Effector CD4-positive, alpha-beta T cell (primary cell): ENCODE measurements at places on chromosomes 4 and X.

- no peak for DNase-seq
Observed at GRCh38 chrX:78831523-78831922, 84.0 kb downstream of the LPAR4 start.

DNA sequence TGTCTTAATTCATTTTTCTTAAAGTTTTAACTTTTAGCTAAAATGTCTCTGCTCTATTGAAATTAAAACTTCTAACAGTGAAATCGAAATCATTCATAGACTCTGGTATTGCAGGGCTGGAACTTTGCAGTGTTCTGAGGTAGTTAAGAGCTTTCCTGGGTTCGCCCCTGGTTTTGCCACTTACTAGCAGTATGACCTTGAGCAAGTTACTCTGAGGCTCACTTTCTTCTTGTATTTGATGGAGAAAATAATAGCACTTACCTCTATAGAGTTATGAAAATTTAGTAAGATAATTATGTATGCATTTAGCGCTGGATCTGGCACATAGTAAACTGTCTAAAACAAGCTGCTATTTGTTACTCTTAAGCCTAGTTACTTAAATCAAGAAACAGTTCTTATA, 1.7 kb downstream of the SLAIN2 start:
- DNase-seq: no peak

DNA sequence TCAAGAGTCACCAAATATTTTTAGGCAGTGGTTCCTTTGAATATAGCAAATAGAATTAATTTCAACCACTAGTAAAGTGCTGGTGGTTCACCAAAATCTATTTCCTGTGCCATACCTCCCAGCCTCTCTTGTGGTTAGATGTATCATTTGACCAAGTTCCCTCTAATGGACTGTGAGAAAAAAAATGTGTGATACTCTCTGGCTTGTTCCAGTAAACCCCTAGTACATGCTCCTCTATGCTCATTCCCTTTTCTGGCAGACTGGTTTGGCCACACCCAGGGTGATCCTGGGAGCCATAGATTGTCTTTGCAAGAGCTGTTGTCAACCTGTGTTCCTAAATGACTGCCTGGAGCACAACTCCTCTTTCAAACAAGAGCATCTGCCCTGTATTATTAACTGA, 109.5 kb downstream of the FRAS1 start:
- no peak for DNase-seq

DNA sequence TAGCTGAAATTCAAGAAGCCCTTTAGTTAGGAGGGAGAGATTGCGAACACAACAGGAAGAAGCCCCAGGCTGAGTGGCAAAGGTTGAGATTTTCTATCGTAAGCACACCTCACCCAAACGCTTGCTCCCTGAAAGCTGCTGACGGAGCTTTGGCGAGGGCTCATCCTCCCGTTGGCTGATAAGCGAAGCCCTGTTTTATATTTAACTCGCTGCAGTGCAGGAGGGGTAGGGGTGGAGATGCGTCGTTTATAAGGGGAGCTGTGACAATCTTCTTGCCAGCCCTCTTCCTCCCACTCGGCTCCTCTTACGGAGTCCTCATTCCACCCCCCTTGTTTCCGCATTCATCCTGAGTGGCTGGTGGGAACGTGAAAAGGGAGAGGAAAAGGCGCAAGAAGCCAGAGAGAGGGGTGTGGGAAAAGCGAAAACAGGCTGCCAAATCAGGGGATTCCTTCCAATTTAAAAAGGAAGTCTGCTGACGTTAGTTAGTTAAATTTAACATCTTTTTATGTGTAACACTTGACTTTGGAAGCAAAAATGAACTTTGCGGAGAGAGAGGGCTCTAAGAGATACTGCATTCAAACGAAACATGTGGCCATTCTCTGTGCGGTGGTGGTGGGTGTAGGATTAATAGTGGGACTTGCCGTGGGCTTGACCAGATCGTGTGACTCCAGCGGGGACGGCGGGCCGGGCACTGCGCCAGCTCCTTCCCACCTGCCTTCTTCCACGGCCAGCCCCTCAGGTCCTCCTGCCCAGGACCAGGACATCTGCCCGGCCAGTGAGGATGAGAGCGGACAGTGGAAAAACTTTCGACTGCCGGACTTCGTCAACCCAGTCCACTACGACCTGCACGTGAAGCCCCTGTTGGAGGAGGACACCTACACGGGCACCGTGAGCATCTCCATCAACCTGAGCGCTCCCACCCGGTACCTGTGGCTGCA, at the start of gene ENPEP:
Gene ENPEP (plus strand): TSS at position 275 of the 938 bp plus-strand sequence. CDS start 260 bp downstream, at position 535.
- no peak for DNase-seq

GRCh38 chr4:13856387-13856786, 228.9 kb upstream of the BOD1L1 start:
- DNase-seq: no peak

- no peak for DNase-seq
Observed at GRCh38 chrX:66677430-66677829, 38.6 kb upstream of the EDA2R start.

DNA sequence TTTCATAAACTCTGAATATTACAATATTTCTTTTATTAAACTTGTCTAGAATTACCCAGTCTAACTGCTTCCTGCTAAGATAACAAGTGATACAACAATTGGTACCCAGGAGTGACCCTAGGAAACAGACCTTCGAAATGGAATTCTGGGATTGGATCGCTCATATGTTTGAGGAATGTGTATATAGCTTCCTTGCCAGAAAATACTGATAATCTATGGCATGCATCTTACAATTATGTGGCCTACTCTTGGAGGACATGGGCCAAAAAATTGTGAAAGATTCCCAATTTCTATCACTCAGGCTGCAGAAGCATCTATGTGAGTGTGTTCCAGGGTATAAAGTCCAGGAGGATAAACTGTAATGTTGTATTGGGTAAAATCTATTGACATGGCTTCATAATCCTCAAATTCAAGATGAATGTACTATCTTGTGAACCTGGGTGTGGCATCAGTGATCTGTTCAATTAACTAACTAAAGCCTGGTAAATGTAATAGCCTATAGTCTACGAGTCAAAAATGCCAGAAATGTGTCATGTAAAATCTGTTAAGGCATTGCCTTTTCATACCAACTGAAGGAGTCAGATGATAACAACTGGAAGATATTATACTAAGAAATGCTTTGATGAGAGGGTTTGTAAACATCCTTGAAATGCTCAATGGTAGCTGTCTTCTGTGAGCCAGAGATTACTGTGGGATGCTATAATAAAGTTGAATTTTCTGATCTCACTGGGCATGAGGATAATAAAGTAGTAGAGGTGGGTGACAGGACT, 1499.3 kb downstream of the PCDH7 start:
- DNase-seq: no peak

GRCh38 chr4:113781439-113782040, 20.0 kb upstream of the CAMK2D start:
- DNase-seq: no peak

DNA sequence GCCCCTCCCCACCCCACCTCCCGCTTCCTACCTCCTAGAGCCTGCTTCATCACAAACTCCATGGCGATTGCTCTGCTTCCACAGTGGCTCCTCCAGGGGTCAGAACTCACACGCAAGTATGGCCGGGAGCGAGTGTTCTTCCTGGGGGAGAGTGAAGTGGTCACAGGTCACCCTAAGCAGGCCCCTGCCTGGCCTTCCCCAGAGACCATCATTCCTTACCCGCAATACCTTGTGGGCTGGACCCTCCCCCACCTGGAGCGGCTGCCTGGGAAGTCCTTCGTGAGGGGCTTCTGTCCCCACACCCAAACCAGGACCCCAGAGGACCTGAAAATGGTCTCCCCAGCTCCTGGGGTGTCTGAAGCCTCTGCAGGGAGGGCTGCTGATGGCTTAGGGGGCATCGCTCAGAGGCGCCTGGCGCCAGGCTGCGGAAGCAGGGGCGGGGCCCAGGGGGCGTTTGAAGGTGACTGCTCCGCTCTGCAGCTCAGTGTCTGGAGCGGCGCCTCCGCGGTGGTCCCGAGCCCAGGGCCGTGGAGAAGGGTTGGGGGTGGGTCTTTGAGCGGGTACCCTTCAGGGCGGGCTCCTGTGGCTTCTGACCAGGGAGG, 1.4 kb downstream of the CPLX1 start:
- no peak for DNase-seq

- no peak for DNase-seq
Observed at GRCh38 chr4:97987019-97987648, 156.1 kb downstream of the STPG2 start.

DNA sequence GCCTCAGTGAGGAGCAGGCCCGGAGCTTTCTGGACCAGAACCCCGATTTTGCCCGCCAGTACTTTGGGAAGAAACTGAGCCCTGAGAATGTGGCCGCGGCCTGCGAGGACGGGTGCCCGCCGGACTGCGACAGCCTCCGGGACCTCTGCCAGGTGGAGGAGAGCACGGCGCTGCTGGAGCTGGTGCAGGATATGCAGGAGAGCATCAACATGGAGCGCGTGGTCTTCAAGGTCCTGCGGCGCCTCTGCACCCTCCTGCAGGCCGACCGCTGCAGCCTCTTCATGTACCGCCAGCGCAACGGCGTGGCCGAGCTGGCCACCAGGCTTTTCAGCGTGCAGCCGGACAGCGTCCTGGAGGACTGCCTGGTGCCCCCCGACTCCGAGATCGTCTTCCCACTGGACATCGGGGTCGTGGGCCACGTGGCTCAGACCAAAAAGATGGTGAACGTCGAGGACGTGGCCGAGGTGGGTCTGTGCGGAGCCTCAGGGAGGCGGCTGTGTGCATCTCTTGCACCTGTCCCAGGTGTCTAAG, 323 bp downstream of the PDE6B start:
- no peak for DNase-seq

DNA sequence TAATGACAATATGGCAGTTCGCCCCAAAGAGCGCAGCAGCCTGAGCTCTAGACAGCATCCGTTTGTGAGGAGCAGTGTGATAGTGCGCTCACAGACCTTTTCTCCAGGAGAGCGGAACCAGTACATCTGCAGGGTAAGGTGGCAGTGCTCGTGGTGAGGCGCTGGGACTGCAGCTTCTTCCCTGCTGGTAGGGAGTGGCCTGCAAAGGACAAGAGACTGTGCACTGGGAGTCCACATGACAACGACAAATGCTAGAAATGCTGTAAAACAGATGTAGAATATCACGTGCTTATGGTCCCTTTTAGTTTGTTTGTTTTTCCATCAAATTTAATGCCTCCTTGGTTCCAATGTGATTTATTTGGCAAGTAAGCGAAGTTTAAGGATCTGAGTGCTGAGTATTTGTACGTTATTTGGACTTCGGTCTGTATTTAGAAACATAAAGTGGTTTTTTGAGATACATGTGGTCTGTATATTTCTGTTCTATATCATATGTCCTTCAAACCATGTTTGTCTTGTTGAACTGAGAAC, 35.8 kb downstream of the CLDN22 start:
- DNase-seq: no peak

GRCh38 chrX:100695302-100695701, 36.6 kb downstream of the SYTL4 start:
- DNase-seq: no peak

DNA sequence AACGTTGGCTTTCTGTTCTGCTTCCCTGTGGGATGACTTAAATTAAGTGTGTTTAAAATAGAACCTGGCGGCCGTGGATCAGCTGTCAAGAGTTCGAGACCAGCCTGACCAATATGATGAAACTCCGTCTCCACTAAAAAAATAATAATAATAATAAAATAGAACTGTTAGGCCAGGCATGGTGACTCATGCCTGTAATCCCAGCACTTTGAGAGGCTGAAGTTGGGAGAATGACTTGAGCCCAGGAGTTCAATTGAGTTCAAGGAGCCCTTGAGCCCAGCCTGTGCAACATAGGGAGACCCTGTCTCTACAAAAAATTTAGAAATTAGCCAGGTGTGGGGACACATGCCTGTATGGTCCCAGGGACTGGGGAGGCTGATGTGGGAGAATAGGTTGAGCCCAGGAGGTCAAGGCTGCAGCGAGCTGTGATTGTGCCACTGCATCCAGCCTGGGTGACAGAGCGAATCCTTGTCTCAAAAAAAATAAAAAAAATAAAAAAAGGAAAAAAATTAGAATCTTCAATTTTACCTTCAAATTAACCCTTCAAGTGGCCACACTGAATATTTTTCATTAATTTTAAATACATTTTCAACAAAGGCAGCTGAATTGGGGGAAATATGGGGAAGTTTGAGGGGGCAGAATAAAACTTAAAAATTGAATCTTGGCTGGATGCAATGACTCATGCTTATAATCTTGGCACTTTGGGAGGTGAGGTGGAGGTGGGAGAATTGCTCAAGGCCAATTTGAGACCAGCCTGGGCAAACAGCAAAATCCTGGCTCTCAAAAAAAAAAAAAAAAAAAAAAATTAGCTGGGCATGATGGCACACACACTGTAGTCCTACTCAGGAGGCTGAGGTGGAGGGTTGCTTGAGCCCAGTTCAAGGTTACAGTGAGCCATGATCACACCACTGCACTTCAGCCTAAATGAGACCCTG, 31.8 kb upstream of the HSD17B13 start:
- DNase-seq: no peak

- DNase-seq: no peak
Observed at GRCh38 chr4:157713342-157713741, 459.5 kb downstream of the GASK1B start.

- DNase-seq: no peak
Observed at GRCh38 chrX:13195340-13195739, 124.5 kb downstream of the ATXN3L start.

DNA sequence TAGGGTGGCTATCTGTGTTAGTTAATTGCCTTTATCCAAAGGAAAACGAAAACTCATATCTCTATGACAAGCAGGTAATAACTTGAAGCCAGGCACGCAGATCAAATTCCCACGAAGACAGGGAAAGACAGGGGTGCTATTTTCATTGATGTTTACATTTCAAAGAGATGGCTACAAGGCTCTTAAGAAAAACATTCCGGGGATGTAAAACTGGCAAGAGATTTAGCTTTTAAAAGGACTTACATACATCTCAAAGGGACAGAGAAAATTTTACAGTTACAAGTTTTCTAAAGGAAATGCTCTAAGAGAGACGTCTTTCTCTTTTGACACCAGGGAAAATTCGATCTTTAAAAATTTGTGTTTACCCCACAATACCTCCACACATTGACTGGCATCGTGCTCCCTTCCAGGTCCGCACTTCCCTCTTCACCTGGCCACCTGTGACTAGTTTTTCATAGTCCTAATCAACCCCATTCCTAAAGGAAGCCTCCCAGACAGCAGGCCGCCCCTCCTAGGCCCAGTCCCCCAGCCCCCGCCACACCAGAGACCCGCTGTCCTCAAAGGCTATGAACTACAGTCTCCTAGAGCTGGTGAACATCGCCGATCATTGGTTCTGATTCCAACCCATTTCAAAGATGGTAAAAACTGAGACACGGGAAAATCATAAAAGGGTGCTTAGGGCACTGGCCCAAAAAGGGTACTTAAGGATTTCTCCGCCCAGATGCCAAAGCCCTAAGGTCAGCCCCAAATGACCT, 649 bp upstream of the ARAF start:
- no peak for DNase-seq

DNA sequence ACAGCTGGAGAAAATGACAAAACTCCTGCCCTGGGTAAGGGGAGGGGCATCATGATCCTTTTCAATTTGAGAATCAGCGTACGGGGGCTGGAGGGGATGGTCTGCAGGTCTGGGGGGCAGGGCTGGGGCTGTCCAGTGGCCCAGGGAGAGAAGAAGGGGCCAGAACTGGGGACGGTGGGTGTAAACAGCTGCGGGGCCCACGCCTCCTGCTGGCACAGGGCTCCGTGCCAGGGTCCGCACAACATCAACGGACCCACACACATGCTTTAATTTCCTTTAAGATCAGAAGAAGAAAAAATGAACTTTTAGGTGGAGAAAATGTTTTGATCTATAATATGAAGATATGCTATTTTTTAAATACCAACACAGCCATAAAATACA, 52.1 kb downstream of the PSAPL1 start:
- no peak for DNase-seq

GRCh38 chr4:128604204-128604603, 205.3 kb upstream of the JADE1 start:
- no peak for DNase-seq
